Endothelial cell (in vitro differentiated cells): ENCODE measurements at places on chromosomes 2 and 18.

DNA sequence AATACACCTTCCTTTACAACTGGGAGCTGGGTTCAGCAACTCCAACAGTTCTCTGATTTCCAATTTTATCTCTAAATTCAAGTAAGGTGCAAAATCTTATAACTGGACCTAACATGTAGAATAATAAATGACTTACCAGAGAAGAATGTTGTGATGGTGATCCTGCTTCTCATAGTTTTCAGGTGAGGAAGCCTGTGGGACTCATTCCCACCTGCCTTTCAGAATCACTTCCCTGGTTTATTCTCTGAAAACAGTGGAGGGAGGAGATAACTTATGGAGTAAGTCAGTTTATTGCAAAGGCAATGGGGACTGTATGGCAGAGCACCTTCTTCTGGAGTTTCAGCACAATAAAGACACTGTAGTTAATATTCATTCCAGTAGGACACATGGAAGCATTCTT is 1188.2 kb upstream of the FAM98A start:
- DNase-seq: no peak

DNA sequence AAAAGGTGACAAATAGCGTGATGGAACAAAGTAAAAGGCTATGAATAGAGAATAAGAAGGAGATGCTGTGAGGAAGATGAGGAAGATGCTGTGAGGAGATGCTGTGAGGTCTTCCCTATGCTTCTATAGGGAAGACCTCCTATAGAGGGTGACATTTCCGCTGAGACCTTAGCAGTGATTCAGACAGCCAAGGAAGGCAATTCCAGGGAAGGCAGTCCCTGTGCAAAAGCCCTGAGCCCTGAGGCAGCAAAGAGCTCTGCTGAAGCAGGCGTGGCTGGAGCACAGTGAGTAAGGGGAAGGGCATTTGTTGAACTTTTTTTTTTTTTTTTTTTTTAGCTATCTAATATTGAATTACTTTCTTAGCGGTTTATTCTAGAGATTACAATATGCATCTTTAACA is 142.7 kb upstream of the FOSL2 start:
- no peak for DNase-seq

GRCh38 chr18:6782861-6783260 is 53.3 kb downstream of the ARHGAP28 start:
- no peak for DNase-seq

DNA sequence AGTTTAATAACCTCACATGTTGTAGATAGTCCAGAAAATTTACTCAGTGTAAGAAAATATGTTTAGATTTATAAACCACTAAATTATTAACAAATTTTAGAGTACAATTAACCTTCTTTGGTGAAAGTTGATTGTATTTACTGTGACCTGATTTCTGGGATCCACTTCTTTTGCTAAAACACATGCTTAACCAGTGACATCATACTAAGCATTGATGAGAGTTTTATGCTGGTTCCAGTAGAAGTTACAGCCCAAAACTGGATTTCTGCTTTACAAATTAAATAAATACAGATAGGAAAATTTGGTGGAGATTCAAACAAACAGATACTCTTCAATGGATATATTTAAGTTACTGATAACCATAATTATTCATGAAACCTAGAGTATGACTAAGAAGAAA is 40.9 kb downstream of the RBBP8 start:
- no peak for DNase-seq

DNA sequence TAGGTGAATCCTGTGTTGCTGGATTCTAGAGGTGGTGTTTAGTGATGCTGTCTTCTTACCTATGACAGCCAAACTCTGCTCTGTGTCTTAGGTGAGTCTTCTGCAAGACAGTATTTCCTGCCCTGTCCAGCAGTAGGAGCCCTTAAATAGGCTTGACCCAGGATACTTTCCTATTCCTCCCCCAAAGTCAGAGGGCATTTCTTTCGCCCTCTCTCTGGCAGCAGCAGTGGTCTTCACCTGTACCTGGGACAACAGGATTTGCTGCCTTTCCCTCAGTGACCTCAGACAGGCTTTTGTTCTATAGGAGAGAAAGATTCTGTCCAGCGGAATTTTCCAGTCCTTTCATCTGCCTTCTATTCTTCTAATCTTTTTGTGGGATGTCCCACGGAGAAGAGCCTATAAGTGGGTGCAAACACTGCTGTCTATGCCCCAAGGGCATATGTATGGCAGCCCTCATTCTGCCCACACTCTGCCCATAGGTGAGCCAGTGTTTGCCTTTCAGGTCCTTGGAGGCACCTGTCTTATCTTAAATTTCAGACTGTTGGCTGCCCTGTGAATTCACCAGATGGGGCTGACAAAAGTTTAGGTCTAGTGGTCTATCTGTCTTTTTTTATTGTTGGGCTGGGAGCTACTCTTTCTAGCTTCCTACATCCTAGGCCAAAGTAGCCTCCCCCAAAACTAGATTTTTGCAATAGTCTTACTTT is 177.3 kb upstream of the SPOPL start:
- no peak for DNase-seq

DNA sequence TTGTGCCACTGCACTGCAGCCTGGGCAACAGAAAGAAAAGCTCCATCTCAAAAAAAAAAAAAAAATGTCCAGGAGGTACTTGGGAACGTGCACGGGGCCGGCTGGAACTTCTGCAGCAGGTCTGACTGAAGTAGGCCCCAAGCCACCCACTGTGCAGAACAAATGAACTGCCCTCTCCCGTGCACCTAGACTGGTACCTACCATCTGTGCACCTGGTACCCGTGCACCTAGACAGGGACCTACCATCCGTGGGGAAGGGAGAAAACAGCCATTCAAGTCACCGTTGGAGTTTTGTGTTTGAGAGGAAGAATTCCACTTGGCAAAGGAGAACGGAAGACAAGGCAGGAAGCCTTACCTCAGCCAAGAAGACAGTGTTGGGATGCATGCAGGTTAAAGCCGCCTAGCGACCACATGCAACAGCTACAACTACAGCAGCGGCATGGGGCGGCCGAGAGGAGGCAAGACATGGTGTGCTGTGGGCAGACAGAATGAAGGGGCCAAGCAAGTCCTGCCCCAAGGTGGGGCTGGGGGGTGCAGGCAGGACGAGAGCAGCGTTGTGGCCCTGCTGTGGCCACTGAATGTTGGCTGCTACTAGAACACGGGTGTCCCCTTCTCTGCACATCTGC is 16.1 kb downstream of the ST3GAL5 start:
- DNase-seq: no peak

- DNase-seq: no peak
These were observed 192.2 kb downstream of the NCK2 start for GRCh38 chr2:105936954-105937353.

DNA sequence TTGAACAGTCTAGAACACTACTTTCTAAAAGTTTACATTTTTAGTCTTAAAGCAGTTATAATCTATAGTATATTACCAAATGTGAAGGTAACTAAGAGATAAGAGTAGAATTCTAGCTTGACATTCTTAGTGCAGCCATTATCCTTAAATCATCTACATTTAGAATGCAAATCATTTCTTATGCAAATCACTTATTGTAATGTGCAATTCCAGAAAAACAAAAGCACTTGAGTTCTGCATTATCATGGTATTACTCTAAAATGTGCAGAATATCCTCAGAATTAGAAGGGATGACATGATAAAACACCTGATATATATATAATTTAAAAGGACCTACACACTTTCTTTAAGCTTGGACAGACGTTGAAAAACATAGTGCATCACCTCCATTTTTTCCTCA is 712 bp upstream of the LRRTM4 start:
- DNase-seq: no peak

GRCh38 chr2:215571689-215572088 is 135.8 kb upstream of the FN1 start:
- no peak for DNase-seq

- no peak for DNase-seq
These were observed 7.5 kb downstream of the RALBP1 start for GRCh38 chr18:9482790-9483189.

GRCh38 chr2:61377046-61377445 is 93.8 kb downstream of the USP34 start:
- no peak for DNase-seq

- no peak for DNase-seq
These were observed 403.5 kb downstream of the PARD3B start for GRCh38 chr2:204948822-204949221.

DNA sequence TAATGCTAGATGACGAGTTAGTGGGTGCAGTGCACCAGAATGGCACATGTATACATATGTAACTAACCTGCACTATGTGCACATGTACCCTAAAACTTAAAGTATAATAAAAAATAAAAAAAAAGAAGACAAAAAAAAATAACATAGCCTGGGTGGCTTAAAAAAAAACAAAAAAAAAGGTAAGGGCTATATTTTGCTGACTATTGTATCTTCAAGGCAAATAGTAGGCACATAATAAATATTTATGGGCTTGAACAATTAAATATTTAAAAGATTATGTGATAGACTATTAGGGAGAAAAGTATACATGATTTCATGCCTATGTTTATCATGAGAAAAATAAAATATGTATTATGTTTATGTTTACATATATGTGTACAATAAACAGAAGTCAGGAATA is 99.4 kb downstream of the CCDC148 start:
- no peak for DNase-seq

DNA sequence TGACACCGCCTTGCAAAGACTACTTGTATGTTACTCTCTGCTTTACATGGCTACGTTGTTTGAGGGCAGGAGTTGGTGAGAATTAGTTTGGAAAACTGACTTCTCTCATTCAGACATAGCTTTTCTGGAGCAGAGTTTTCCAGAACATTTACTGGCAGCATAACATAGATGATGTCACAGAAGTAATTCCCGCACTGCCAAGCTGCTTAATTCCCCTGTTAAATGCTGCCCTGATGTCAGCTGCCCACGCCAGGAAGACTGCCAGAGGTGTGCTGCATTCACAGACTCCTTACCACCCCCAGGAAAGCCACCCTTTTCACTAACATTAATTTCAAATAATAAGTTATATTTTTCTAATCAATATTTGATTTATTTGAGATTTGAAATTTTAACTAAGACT is 24.7 kb upstream of the PTPN2 start:
- DNase-seq: no peak

DNA sequence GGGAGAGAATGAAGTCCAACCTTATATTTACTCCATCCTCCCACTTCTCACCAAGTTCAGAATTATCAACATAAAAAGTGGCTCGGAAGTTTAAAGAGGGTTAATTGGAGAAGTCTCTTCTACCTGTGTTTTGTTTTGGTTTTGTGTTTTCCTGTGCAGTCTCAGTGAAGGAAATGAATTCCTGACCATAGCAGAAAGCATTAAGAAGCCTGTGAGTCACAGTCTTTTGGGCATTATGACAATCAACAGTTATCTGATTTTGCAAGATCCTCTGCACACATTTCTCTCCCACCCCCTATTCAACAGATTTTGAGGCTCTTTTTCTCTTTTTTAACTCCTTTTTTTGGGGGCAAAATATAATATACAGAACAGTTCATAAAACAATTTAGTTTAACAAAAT is 8.6 kb upstream of the RPL37A start:
- DNase-seq: no peak

DNA sequence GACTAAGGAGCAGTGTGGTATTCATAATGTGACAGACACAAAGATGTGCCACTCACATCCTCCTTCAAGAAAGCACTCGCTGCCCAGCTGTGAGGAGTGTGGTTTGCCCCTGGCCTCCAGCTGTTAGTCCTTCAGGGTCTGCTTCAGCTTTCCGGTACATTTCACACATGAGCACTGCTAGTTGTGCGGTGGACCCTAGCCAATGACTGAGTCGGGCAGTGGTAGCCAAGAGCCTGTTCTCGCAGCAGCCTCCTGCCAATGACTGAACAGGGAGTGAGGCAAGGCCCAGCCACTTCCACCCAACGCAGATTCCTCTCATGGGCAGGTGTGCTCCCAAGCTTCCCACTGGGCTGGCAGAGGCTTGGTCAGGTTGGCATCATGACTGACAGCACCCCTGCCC is 254.3 kb downstream of the RBM43 start:
- no peak for DNase-seq

- no peak for DNase-seq
These were observed 122.1 kb downstream of the PKP4 start for GRCh38 chr2:158578703-158579330.

DNA sequence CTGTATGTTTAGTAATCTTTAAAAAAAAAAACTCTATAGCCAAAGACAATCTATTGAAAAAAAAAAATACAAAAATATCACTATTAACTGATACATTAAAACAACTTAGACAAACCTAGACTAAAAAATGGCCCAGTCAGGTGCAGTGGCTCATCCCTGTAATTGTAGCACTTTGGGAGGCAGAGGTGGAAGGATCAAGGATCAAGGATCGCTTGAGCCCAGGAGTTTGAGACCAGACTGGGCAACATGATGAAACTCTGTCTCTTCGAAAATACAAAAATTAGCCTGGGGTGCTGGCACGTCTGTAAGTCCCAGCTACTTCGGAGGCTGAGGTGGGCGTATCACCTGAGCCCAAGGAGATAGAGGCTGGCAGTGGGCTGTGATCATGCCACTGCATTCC is 16.1 kb downstream of the ESCO1 start:
- no peak for DNase-seq

- DNase-seq: no peak
These were observed 114.2 kb downstream of the SPIRE1 start for GRCh38 chr18:12543697-12544096.

- DNase-seq: no peak
These were observed 617.0 kb upstream of the CDH2 start for GRCh38 chr18:28793901-28794300.

DNA sequence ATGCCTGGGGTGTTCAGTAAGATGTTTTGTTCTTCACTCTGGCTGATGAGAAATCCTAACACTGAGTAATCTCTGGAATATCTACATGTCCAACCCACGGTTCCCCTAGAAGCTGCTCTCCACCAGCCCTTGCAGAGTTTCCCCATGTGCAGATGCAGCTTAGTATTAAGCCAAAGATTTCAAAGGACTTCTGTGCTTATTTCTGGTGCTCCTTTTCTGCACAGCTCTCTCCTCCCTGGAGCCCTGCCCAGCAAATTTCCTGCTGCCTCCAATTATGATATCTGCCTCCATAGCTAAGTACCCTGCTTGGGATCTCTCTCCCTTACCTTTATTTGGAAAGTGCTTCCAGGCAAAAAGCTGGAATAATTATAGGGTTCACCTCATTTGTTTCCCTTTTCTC is 949.3 kb downstream of the BCL11A start:
- no peak for DNase-seq

- DNase-seq: no peak
These were observed 239.2 kb upstream of the KCNJ3 start for GRCh38 chr2:154459286-154459685.

- no peak for DNase-seq
These were observed 147.6 kb downstream of the SLC8A1 start for GRCh38 chr2:40304340-40304739.

DNA sequence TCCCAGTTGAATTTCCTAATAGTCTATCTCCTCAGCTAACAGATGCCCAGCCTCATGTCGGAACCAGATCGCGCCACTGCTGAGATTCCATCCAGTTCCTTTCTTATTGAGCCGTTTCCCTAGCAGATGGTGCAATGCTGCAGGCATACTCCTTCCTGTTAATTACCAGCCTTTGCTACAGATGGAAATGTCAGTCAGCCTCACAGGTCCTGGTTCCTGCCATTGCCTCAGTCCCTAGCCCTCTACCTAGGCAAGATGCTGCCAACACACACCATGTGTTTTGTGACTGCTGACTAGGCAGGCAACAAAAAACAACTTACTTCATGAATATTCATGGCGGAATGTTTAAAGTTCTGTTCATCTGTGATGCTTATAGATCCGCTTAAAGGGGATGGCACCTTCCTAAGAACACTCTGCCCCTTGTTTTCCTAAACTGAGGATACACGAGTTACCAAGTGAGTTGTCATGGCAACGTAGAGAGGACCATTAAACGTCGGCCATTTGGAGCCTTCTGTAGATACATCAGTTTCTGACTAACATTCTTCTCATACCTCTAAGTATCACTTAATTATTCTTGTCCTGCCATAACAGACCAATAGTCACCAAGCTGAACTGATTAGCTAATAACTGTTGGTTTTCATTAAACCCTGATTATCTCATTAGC is 749.5 kb downstream of the RNF144A start:
- no peak for DNase-seq
